ENCODE measurements at places on chromosomes 16 and 17.

- DNase-seq: peak; percentile 71
Measured at GRCh38 chr17:79565606-79566250, 45.1 kb downstream of the RBFOX3 start.

DNA sequence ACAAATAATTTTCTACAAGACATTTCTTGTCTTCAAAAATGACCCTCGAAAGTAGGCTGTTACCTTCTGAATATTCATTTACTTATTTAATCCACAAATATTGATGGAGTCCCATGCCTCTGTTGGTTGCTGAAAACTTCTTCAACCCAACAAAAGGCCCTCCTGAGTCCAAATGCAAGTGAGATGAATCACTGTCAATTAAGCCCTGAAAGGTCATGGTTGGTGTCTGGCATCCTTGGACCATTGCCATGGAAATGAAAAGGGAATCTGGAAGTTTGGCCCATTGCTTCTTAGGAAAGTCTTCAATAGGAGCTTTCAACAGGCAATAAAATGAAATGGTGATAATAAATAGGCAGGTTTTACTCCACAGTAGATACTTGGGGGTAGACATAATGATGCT lies 364.7 kb upstream of the DYNLRB2 start:
- DNase-seq: no peak

GRCh38 chr16:15975172-15975571 lies 25.8 kb downstream of the ABCC1 start:
- DNase-seq: no peak

- DNase-seq: no peak
Measured at GRCh38 chr16:3101018-3101840, 2.1 kb upstream of the ZSCAN10 start.

DNA sequence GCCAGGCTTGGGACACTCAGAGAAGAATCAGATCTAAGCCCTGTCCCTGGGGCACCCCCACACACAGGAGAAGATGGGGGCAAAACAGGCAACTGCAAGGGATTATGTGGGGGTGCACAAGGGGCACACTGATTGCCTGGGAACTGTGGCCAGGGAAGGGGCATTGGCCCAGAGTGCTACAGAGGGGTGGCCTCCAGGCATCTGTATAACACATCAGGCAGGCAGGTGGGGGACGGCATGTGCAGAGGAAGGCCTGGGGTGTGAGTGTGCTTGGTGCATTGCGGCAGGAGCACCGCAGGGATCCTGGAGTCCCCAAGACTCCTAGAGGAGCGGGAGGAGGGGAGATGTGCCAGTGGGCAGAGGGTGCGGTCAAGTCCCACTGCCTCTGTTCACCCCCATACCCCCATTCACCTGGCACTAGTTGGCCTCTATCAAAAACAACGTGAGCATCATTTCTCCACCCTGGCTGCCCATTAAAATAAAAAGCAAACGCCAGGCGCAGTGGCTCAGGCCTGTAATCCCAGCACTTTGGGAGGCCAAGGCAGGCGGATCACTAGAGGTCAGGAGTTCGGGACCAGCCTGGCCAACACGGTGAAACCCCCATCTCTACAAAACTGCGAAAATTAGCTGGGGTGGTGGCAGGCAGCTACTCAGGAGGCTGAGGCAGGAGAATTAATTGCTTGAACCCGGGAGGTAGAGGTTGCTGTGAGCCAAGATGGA lies 41.5 kb downstream of the C16orf82 start:
- no peak for DNase-seq
